IPS-NIHi11 (cell line): ENCODE measurements at places on chromosomes 6 and 20.
A peak's percentile ranks its signal among the peaks of the same experiment; 100 is the strongest.

DNA sequence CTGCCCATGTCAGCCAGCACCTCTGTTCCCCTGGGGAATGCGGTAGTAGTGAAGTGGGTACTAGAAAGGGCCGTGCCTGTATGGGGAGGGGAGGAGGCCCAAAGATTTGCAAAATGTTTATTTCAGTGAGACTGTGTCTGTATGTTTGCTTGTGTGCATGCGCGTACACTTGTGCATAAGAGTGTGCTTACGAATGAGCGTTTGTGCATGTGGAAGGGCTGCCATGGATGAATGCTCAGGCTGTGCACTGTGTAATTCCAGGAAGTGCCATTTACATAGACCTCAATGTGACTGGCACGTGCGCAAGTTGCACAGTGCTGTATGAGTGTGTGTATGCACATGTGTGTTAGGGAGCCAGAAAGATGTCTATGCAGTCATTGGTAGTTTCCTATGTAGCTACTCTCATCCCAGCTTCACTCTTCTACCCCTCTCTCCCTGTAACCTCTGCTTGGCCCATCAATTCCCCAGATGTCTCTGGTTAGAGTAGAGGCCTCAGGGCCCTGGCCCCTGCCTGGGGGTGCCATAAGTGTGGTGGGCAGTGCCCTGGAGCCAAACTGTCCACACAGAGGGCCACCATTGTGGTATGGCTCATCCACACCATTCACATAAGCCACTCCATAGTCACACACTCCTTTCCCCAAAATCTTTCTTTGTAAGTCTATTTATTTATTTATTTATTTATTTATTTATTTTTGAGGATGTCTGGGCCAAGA lies 26.8 kb upstream of the SLC22A7 start:
- DNase-seq, result no peak

DNA sequence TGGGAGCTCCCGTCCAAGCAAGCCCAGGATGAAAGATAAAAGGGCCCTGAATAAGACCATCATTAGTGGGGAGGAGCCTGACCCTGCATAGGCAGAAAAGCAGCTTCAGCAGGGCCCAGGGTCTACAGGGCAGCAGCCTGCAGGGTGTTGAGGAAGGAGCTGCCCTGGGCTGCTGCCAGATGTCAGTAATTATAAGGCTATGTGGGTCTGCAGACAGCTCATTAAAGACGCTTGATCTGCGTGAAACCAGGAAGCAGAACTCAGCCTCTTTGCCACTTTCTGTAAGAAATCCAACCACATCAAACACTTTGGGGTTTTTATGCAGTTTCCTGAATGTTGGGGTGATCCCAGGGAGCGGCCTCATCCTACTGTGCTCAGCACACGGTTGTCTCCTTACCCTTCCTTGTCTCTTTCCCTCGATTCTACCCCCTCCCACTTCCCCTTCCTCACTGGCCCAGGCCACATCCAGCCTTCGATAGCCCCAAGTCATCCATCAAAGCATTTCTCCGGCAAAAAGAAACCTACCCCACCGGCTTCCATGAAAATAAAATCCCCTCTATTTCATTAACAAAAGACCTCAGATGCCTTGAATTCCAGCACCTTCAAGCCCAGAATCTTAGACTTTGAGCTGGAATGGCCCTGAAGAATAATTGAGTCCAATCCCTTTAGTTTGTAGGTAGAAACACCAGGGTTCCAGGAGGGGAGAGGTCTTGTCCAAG lies 1.0 kb upstream of the TGM6 start:
- DNase-seq, result peak; percentile 44

GRCh38 chr6:45231660-45232059 lies 96.5 kb upstream of the RUNX2 start:
- no peak for DNase-seq

- DNase-seq, result no peak
Observed at GRCh38 chr6:13075141-13075845, 253.0 kb downstream of the TBC1D7 start.

- no peak for DNase-seq
Observed at GRCh38 chr6:90790058-90790457, 203.2 kb upstream of the MAP3K7 start.

- no peak for DNase-seq
Observed at GRCh38 chr6:110564703-110565421, 88.4 kb upstream of the SLC22A16 start.

DNA sequence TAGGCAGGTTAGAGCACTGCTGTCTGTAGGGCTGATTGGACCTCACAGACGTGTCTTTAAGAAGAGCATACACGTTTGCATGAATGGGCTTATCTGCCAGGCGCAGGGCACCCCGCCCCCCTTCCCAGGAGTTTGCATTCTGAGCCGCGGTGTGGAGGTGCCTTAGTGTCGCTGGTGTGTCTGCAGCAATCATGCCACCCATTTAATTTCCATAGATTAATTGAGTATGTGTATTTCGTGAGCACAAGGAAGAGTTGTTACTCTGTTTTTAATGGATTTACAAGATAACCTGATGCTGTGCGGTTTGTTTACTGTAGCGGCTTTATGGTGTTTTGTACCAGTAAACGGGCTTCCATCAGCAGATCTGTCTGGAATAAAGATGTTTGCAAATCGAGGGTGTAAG lies 107.7 kb downstream of the ZDHHC14 start:
- DNase-seq, result no peak

DNA sequence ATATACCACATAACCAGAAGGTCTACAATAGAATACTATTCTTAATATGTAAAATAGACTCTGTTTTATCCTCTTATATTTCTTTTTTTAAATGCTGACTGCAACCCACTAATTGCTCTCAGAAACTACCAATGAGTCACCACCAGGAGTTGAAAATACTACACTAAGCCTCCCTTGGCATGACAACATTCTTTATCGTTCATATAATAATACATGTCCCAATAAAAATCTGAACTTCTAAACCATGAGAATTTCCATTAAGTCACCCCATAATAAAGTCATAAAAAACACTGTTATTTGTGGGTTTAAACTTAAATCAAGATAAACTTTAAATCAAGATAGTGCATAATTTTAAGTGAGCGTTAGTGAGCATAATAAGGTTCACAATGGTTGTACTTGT lies 4.2 kb downstream of the HACE1 start:
- no peak for DNase-seq

GRCh38 chr6:143516690-143517446 lies 5.3 kb upstream of the FUCA2 start:
- peak; percentile 25 for DNase-seq

GRCh38 chr6:3784885-3785744 lies 33.6 kb upstream of the PXDC1 start:
- DNase-seq, result no peak

- DNase-seq, result no peak
Observed at GRCh38 chr6:42509765-42510164, 54.1 kb upstream of the UBR2 start.

DNA sequence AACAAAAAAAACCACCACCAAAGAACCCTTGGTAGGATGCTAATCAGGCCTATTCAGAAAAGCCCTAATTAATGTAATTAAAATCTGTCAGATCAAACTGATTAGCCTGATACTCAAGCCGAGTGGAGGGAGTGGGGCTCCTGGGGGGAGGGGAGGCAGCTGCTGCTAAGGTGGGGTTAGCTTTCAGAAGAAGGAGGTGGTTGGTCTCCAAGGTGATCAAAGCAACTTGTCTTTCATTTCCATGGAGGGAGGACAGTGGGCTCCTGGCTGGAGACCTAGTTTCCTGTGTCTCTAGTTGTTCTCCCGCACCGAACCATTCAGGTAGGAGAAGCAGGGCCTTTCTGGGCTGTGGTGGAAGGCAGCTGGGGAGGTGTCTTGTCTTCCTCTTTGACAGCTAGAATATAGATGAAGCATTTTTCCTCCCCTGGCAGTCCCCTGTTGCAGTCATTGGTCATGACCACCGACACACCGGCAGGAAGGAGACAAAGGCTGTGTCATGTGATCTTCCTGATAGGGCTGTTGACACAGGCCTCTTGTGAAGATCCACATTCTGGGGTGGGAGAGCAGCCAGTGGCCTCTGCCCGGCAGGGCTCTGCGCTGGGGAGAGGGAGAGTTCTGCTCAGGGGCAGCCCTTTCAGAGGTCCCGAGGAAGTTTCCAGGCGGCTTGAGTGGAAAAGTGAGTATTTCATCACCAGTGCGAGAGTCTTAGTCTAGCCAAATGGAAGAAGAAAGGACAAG lies 39.9 kb upstream of the PRDM1 start:
- no peak for DNase-seq

DNA sequence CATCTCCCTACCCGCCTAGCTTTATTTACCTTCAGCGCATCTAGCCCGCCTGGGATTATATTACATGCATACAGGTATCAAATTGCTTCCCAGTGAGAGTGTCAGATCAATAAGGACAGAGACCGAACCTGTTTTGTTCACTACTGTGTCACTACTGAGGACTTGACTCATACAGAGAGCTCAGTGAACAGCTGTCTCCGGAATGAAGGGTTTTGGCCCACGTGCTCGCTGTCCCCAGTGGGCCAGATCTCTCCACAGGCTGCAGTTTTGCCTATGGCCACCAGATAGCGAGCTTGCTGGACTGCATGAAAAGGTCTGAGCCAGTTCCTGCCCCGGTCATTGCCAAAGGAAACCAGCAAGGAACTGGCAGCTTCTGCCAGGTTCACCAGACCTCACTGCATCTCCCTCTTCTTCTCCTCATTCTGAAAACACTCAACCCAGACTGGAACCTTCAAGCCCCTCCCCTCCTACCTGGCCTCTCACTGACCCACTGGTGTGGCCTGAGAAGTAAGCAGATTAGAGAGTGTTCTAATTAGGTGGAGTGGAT lies 150.8 kb downstream of the ZMYND8 start:
- peak; percentile 72 for DNase-seq

DNA sequence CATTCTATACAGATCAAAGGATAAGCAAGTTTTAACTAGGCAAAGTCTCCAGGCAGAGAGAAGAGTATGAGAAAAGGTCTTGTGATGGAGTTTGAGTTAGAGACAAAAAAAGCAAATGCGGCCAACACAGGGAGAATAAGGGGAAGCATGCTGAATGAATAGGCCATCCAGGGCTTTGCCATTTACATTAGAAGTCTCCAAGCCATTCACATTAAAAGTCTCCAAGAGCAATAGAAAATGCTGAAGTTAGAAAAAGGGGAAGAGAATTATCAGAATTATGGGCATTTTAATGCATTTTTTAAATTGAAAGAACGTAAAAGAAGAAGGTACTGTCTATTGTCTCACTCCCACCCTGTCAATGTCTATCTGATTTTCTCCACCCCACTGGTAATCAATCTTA lies 49.4 kb downstream of the PDSS2 start:
- DNase-seq, result no peak
